AML-193 (cell line): ENCODE measurements at places on chromosomes 2 and 18.

- DNase-seq, result no peak
These were observed 154.3 kb downstream of the TCF4 start for GRCh38 chr18:55433648-55434047.

- no peak for DNase-seq
These were observed 19.8 kb upstream of the MAL start for GRCh38 chr2:95005726-95006125.

DNA sequence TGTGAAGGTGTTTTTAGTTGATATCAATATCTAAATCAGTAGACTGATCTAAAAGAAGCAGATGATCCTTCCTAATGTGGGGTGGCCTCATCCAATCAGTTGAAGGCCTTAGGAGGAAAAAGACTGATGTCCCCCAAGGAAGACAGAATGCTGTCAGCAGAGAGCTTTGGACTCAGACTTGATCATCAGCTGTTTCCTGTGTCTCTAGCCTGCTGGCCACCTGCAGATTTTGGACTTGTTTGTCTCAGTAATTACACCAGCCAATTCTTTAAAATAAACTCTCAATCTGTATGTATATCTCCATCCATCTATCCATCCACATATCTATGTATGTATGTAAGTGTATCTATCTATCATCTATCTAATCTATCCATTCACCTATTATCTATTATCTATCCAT lies 301.3 kb downstream of the LPIN1 start:
- DNase-seq, result no peak

- DNase-seq, result no peak
These were observed 138.1 kb downstream of the B3GNT2 start for GRCh38 chr2:62334009-62334408.

DNA sequence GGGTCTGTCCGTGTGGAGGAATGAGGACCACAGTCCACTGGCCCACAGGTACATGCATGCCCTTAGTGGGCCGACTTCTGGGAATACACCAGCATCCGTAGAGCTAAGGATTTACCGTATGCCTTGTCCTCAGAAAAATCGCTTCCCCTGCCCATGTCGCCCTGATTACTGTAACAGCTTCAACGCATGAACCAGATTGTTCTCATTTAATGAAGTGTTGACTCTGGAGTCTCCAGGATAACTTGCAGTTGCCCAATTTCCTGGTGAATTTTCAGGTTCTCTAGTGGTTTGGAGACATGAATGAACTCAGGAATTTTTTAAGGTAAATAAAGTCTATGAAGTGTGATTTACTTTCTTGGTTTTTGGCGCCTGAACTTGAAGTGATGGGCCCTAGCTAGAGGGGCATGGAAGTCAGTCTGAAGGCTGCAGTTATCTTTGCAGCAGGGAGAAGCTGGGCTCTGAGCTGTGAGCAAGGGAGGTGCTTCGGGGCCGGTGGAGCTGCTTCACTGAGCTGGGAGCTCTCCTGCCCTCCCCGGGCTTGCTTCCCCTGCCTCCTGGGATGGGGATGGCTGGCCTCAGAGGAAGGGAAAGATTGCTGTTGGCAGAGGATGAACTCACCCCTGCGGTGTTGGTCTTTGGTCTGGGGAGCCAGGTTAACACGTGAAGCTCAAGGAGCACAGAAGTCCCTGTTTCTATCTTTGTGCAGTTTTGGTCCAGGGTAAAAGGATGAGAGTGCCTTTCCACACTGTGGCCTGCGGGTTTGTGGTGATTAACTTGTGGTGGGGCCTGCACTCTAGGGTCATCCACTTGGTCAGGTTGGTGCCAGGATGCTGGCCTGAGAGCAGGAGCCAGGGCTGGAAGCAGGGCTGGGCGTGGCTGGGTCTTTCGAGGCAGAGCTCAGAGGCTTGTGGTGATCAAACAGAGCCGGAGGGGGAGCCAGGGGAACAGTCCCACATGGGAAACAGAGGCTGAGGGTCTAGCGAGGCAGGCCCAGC lies 28.1 kb downstream of the TCF7L1 start:
- DNase-seq, result no peak

GRCh38 chr2:241639385-241639784 lies 1.9 kb downstream of the ATG4B start:
- DNase-seq, result no peak

- DNase-seq, result no peak
These were observed 47.6 kb downstream of the LIPG start for GRCh38 chr18:49609256-49610021.

GRCh38 chr2:47697000-47697601 lies 85.8 kb upstream of the MSH6 start:
- DNase-seq, result no peak

GRCh38 chr2:106618614-106619013 lies 131.4 kb downstream of the CD8B2 start:
- DNase-seq, result no peak

- no peak for DNase-seq
These were observed 345.7 kb downstream of the CYP26B1 start for GRCh38 chr2:71801969-71802368.

DNA sequence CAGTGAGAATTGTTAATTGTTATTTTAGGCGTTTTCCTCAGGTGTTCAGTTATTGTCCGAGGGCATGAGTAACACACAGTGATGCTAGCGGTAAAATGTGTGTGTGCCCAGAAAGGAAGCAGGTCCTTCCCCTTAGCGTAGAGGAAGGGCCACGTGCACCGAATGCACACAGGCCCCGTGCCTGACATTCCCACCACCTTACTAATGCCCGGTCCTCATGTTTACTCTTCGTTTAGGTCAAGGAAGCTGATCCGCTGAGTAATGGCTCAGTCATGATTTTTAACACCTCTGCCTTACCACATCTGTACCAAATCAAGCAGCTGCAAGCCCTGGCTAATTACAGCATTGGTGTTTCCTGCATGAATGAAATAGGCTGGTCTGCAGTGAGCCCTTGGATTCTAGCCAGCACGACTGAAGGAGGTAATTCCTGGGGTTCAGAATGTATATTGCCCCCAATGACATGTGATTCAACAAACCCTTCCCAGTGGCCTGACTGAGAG lies 76.7 kb downstream of the MERTK start:
- DNase-seq, result no peak

DNA sequence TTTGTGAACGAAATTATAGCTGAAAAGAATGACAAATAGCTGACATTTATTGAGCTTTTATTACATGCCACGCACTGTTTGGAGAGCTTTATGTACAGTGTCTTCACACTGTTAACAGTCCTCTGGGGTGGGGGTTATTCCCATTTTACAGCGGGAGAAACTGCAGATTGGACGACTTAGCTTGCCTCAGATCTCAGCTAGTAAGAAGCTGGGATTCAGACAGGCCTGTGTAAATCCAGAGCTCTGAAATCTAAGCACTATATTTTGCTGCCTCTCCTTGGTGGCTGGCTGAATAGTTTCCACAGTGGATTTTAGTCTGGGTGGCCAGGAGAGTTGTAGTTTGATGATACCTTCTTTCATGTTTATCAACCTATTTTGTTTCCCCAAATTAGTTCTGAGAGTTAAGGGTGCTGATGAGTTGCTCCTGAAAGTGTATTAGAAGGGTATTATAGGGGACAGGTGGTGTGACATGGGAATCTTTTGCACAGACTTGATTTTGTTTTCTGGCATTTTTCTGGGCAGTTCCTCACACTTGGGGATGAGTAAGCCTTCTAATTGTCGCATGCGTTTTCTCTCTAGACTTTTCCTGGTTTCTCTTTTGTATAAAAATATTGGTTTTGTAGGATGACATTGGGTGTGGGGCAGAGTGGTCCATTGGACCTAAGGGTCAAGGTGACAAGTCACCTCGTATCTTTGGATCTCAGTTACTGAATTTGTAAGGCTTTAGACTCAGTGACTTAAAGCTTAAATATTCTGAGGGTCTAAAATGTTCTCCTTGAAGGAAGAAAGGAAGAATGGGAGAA lies 1.5 kb downstream of the ACSL3 start:
- DNase-seq, result no peak

DNA sequence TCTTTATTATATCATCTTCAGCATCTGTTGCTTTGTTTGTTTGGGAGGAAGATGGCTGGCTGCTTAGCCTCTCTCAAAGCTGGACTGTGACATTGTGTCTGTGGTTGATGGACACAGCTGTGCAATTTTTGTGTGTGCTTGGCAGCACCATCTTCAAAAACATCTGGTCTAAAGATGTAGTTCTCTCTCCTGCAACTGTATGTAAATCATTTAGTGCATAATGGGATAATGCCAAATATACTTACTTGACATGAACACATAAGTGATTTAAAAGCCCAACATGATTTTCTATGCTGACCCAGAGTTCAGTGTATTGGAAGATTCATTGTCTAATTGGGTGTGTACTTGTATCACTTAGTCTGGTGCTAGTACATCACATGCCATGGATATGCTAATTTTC lies 112.2 kb downstream of the MAP4K4 start:
- no peak for DNase-seq

GRCh38 chr2:33291278-33292013 lies 185.0 kb upstream of the RASGRP3 start:
- DNase-seq, result no peak

DNA sequence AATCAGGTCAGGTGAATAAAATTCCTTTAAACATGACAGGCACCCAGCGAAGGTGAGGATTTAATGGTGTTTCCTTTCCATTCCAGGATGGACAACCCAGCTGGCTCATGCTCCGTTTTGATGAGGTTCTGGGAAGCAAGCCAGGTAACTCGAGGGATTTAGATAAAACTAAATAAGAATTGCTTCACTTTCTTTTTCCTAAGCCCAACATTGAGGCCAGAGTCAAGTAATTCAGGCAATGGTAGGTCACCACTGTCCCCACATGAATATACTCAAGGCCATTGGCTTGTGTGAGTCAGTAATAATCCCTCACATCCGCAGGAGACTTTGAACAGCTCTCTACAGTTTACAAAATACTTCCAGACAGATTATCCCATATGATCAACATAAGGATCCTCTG lies 16.2 kb upstream of the LRATD1 start:
- no peak for DNase-seq

GRCh38 chr2:182069908-182070307 lies 84.3 kb downstream of the PPP1R1C start:
- DNase-seq, result no peak

- no peak for DNase-seq
These were observed 51.7 kb upstream of the SPATS2L start for GRCh38 chr2:200254773-200255172.

DNA sequence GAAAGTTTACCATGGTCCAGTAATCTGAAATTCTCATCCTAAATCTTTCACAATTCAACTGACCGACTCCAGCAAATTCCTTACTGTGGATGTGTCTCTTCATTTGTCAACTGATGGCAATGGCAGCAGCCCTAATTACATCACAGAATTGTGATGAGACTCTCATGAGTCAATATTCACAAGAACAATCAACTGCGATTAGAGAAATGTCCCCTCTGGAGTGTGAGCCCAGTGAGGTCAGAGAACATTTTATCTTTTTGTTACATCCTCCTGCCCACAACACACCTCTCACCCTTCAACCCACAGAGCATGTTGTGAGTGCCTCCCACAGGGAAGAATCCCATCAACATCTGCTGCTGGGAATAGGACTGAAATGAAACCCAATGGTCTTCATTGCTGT lies 73.6 kb downstream of the CD226 start:
- DNase-seq, result no peak

GRCh38 chr2:210635257-210635656 lies 78.9 kb downstream of the CPS1 start:
- DNase-seq, result no peak

DNA sequence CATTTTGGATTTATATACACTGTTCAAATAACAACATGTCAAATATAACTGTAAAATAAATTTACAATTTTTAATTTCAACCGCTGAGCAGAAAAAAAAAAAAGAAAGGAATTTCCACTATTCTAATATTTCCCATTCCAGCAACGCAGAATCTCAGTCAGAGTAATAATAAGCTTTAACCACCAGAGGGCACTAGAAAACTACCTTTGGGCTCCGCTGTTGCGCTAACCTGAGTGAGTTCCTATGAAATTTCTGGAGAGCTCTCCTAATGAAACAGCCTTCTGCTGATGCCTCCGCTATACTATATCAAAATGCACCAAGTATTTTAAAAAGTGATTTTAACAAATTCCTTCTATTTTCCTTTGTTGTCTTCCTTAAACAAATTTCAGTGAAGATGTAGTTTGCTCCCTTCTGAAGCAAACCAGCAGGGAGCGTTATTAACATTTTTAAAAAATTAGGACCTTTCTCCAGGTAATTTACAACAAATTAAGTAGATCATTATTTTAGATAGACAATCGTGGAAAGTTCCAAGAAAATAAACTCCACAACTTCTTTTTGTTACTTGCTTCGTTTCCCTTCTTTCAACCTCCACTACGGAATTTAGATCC lies 23.0 kb downstream of the ERMN start:
- DNase-seq, result peak; percentile 60

DNA sequence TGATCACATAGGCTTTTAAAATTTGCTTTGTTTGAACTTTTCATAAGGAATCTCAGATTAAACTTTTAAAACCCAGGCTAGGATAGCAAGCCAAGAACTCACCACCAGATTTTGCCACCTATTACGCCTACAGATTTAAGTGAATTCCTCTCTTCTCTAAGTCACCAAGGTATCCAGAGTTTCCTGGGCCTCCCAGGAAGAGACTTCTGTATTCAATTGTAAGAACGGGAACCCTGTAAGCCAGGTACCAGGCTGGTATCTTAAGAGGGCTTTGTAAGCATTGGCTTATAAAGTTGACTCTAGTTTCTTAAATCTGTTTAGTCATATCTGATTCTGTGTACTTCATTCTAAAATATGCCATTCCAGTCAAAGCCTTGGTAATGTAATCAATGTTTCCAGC lies 285.1 kb downstream of the MBD5 start:
- DNase-seq, result no peak

- DNase-seq, result no peak
These were observed 1.8 kb downstream of the NMI start for GRCh38 chr2:151287513-151288250.

DNA sequence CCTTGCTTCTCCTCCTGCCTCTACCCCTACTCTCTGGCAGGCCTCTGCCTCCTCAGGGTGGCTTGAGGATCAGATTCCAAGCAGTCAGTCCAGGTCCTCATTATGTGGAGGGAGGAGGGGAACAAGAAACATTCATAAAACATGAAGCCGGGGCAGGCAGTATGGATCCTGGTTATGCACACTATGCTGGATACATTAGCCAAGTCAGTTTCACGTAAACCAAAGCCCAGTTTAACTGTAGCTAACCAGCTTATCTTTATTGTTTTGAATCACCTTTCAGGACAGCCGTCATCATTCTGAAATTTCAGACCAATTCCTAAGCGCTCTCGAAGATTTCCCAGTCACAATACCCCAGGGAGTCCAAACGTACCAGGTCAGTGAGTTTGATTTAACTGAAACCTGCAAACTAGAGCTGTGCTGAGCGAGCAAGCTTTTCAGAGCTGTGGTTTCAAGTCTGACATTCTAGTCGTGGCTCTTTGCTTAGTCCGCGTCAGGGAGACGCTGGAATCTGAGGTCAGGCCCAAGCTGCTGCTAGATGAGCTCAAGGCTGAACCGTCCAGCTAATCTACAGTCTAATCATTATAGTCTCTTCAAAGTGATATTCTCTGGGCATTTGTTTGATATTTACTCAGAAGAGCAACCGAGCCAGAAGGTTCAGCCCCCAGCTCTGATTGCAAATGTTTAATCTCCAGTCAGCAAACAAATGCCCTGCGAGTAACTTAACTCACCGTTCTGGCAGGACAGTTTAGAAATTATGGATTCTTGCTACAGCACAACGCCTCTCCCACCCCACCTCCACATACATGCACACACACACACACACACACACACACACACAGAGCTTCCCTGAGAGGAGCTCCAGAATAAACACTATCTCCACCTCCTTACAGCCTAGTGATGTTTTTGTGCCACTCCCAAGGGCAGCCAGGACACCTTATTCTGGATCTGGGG lies 63.8 kb upstream of the BZW1 start:
- DNase-seq, result no peak

- DNase-seq, result no peak
These were observed 11.8 kb upstream of the LHCGR start for GRCh38 chr2:48767330-48767729.

GRCh38 chr2:231720987-231721966 lies 13.0 kb downstream of the PTMA start:
- DNase-seq, result no peak
